ENCODE measurements at places on chromosomes 7 and 10.
A peak's percentile ranks its signal among the peaks of the same experiment; 100 is the strongest.

DNA sequence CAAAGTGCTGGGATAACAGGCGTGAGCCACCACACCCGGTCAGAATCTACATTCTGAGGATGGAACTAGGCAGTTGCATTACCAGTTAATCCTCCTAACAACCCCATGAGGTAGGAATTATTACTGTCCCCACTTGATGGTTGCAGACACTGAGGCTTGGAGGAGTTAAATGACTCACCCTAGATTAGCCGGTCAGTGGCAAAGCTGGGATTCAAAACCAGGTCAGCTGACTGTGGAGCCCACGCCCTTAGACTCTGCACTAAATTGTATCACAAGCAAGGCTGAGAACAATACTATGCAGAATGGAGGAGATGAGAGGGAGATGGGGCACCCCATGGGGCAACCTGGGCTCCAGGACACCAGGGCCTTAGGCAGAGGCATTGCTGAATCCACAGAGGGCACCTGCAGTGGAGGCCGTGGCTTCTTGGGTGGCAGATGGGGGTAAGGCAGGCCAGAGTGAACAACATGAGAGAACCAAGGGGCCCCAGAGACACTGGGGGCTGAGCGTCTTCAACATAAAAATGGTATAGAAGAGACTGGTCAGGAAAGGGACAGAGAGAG is 723.4 kb downstream of the PARD3 start:
- no peak for DNase-seq

GRCh38 chr7:94394437-94395140 is at the start of gene COL1A2:
COL1A2 (plus strand) TSS chr7:94394895; CDS start chr7:94395032, 137 bp downstream.
- DNase-seq, result no peak

GRCh38 chr7:97116308-97116707 is 1.2 kb upstream of the SDHAF3 start:
- DNase-seq, result peak; percentile 32

- no peak for DNase-seq
Measured at GRCh38 chr10:1294748-1295147, 238.6 kb downstream of the WDR37 start.

GRCh38 chr10:103554488-103555324 is 61.2 kb downstream of the NEURL1 start:
- DNase-seq, result peak; percentile 75

DNA sequence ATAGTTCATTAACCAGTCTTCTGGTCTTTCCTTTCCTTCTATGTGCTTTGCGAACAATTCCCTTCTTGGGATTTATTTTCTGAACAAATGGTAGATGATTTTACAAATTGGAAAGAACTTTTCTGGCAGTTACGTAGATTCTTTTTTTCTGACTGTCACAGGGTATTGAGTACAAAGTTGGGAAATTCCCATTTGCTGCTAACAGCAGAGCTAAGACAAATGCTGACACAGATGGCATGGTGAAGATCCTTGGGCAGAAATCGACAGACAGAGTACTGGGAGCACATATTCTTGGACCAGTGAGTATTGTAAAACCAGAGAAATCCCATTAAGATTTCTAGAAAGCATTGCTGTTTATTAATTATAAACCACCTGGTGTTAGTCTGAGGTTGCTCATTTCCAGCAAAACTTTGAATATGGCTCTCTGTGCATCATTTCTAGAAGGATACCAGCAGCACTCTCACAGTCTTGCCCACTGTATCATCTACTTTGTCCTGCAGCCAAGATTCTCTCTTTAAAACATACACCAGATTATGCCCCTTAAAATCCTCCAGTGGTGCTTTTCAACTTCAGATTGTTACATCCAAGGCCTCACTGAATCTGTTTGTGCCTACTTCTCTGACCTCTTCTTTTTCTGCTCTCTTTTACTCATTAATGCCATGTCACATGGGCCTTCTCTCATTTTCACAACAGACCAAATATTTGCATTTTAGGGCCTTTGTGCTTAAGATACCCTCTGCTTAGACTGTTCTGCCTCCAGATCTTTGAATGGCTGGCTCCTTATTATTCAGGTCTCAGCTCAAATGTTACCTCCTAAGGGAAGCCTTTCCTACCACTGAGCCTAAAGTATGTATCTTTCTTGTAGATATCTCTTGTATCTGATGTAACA is 27.0 kb downstream of the DLD start:
- DNase-seq, result no peak

DNA sequence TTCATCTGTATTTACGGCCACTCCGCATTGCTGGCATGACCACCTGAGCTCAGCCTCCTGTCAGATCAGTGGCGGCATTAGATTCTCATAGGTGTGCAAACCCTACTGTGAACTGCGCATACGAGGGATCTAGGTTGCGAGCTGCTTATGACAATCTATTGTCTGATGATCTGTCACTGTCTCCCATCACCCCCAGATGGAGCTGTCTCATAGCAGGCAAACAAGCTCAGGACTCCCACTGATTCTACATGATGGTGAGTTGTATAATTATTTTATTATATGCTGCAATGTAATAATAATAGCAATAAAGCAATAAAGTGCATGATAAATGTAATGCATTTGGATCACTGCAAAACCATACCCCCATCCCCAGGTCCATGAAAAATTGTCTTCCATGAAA is 1172.9 kb upstream of the AUTS2 start:
- no peak for DNase-seq

DNA sequence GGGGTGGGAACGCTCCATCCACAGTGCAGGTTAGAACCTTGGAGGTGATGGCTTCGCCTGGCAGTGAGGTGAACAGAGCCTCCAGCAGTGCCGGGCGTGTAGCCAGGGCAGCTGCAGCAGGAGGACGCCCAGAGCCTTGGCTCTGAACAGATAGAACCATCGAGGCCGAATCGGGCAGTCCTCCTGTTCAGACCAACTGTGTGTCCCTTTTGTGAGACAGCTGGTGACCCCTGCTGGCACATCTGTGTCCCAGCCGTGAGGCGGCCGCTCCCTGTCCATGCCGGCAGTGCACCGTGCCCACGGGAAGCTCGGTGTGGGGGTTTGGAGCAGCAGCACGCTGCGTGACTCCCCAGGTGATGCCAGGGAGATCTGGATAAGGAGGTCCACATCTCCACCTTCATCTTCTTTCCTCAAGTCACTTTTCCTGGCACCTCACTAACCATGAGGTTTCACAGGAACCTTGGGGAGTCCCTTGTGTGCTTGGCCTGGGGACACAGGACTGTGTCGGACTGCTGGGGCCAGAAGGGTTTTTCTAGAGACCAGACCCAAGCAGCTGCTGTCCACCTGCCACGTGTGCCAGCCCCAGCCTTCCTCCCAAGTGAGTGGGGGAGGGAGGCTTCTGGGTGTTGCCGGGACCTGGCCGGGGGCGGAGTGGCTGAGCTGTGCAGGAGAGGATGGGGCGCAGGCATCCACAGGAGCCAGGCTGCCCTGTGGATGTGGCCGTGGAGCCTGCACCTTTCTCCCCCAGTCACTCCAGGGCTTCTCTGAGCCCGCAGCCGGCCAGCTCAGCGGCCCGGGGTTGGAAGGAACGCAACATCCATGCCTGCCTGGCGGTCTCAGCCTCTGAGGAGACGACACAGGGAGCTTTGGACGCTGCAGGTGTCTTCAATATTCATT is 69.4 kb downstream of the DNAJB6 start:
- peak; percentile 19 for DNase-seq

- DNase-seq, result no peak
Measured at GRCh38 chr10:60611291-60611747, 167.0 kb upstream of the CDK1 start.

- no peak for DNase-seq
Measured at GRCh38 chr10:95401704-95402469, 111.1 kb upstream of the PDLIM1 start.

- DNase-seq, result no peak
Measured at GRCh38 chr7:45886931-45887667, 1.2 kb upstream of the IGFBP1 start.

Measured in posterior cingulate gyrus (tissue), 11 donors.